ENCODE measurements at places on chromosomes 11 and 22.
A peak's percentile ranks its signal among the peaks of the same experiment; 100 is the strongest.

DNA sequence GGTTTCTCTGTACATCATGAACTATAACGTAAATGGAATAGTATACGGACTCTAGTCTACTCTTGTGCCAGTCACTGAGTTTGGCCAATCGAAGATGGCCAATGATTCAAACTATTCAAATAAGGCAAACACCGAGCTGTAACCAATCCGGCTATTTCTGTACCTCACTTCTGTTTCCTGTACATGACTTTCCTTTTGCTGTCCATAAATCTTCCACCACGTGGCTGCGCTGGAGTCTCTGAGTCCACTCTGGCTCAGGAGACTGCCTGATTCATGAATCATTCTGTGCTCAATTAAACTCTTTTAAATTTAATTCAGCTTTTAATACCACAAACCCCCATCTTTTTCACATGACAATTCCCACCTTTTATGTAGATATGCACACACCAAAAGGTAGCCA is 1.5 kb upstream of the JAML start:
- DNase-seq = no peak

GRCh38 chr11:708511-708910 is 2.5 kb downstream of the EPS8L2 start:
- no peak for DNase-seq

- peak; percentile 60 for DNase-seq
Measured at GRCh38 chr11:114447892-114448291, 8.6 kb downstream of the REXO2 start.

DNA sequence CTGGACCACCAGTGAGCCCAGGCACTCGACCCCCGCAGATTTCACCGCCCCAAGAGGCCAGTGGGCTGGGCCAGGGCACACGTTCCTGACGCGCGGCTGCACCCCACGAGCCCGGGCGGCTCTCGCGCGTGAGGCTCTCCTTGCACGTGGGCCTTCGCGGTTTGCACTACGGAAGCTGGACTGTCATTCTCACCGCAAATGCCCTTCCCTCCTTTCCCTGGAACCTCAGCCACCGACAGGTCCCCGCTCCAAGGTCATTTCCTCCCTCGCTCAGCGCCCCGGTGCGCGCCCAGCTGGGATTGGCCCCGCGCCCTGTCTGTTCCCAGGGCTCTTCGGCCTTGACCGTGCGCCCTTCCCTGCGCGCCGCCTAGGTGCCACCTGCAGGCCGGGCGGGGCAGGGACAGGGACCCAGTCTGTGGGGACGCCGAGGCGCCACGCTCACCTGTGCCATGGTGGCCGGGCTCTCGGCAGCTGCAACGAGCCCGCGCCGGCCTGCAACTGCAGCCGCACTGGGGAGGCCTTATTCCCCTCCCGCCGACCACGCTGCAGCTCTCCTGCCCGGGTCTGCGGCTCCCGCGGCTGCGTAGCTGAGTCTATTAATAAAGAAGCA is 2.1 kb upstream of the CPT1A start:
- DNase-seq = no peak

DNA sequence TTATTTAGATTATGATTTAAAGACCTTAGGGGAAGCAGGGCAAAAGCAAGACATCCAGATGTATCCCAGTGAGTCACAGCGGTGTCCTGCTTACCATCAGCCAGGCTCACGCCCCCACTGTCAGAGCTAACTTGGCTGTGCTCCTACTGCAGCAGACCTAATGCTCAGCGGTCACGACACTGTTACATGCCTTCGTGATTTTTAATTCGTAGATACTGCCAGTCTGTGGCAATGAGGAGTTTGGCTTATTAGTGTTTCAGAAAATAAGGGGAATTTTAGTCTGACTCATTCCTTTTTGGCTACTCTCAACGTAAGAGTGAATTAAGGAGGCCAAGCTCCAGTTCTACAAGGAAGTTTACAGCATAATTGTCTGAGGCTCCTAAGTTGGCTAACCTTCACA is 22.7 kb downstream of the EFCAB6 start:
- DNase-seq = peak; percentile 44

DNA sequence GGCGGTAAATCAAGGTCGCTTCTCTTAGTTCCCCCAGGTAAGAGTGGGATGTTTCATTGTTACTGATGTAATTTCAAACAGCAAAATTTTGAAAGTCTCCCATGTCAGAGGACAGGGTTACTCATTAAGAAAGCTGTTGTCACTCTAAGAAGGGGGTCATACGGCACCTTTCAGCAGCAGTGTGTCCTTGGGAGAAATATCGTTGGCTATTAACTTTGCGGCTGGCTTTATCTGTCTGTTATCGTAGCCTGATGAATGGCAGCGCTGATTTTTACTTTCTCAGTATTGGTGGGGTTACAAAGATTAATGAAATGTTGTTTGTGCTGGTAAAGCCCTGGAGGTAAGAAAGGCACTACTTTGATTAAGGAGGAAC is 27.5 kb upstream of the FBXO3 start:
- DNase-seq = no peak

- DNase-seq = peak; percentile 85
Measured at GRCh38 chr22:26711205-26711963, 54.0 kb downstream of the MIAT start.

DNA sequence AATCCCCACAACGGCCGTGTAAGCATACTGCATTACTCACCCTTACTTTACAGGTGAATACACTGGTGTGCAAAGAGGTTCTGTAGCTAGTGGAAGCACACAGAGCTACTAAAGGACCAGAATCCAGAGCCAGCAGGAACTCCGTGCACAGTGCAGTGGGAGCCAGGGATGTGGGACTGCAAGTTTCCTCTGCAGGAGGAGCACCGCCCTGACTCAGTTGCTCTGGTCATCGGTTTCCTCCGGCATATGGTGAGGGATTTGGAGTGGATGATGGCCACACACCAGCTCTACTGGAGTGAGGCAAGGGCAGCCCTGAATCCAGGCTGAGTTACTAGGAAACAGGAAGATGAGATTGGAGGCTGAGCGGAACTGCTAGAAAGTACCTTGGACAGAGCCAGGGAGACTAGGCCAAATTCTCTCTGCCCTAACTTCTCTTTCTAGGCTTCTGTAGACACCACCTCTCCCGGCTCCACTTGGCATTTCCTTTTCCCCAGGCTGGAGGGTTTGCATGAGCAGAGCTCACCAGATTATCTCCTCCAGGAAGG is 18.2 kb upstream of the C22orf42 start:
- DNase-seq = peak; percentile 1

- no peak for DNase-seq
Measured at GRCh38 chr11:31957674-31958073, 133.2 kb upstream of the RCN1 start.

DNA sequence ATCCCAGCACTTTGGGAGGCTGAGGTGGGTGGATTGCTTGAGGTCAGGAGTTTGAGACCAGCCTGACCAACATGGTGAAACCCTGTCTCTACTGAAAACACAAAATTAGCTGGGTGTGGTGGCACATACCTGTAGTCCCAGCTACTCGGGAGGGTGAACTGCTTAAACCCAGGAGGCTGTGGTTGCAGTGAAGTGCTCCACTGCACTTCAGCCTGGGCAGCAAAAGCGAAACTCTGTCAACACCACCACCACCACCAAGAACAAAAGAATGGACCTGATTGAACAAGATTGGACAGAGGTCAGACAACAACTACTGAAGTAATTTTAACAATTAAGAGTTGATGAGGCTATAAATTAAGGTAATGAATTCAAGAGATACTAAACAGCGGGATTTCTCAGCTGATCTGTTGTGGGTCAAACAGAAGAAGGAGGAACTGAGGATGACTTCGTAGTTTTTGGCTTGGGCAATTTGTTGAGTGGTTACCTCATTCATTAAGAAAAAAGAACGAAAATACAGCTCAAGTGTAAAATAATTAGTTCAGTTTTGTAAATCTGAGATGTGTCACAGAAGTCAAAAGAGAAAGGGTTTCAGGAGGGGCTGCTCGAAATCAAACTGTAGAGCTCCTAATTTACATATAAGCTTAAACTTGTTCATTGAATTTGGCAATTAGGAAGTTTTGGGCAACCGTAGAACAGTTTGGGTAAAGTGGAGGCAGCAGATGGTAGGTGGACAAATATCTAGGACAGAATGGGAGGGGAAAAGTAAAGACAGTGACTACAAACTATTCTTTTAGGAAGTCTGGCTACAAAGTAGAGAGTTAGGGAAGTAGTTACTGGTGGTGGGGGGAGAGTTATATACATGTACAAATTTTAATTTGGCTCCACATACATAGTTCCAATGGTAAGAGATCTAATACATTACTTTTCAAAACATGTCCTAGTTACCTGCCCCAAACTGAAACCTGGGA is 4.5 kb downstream of the IL18 start:
- no peak for DNase-seq

GRCh38 chr11:112966561-112966960 is 5.3 kb downstream of the NCAM1 start:
- no peak for DNase-seq

- DNase-seq = no peak
Measured at GRCh38 chr11:120633616-120634393, 122.3 kb downstream of the GRIK4 start.

DNA sequence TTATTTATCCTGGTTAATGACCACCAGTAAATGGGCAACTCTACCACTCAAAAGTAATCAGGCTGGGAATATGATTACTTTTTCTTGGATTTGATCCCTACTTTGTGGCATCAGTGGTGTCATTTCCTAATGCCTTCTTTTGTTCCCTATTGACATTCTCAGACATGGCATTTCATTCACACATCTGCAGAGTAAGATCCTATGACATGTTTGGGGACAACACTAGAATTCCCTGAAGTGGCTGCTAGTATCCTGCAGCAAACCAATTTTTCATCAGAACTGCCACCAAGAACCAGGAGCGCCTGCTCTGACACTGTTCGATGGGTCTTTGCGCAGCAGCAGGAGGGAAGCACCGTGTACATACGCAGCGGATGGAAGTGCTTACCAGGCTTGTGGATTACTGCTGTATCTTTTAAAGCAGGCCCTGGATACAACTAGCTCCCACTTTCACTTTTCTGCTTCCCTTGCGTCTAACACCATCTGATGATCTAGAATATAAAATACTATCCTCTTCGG is 97.7 kb downstream of the LARGE2 start:
- DNase-seq = no peak

DNA sequence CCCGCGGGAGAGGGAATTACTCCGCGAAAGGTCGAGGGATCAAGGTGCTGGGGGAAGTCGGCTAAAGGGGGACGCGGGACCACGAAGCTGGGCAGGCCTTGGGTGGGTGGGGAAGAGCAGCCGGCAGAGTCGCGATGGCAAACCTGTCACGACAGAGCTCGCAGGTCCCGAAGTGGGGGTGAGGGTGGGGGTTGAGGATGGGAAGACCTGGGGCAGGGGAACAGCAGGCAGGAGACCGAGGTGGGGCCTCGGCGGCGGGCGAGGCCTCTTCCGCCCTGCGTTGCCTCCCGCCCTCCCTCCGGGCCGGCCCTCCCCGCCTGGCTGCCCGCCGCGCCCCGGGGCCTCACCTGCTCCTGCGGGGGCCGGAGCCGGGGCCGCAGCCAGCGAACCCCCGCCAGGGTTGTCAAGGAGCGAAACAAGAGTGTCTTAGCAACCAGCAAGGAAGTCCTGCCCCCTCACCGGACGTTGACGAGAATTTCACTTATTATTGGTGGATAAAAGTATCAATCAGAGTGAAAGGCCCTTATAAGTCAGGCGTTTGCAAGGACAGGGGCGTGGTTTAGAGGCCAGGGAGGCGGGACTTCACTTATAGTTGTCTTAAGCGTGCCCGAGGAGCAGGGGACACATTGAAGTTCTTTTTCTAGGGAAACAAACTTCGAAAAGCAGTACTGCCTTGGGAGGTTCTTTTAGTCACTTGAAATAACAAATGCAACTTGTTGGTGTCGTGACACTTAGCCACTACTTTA is at the start of gene DNAL4:
Gene DNAL4 (minus strand): TSS at position 423 of the 746 bp plus-strand sequence. CDS start 11,412 bp downstream, outside the sequence.
- peak; percentile 99 for DNase-seq

DNA sequence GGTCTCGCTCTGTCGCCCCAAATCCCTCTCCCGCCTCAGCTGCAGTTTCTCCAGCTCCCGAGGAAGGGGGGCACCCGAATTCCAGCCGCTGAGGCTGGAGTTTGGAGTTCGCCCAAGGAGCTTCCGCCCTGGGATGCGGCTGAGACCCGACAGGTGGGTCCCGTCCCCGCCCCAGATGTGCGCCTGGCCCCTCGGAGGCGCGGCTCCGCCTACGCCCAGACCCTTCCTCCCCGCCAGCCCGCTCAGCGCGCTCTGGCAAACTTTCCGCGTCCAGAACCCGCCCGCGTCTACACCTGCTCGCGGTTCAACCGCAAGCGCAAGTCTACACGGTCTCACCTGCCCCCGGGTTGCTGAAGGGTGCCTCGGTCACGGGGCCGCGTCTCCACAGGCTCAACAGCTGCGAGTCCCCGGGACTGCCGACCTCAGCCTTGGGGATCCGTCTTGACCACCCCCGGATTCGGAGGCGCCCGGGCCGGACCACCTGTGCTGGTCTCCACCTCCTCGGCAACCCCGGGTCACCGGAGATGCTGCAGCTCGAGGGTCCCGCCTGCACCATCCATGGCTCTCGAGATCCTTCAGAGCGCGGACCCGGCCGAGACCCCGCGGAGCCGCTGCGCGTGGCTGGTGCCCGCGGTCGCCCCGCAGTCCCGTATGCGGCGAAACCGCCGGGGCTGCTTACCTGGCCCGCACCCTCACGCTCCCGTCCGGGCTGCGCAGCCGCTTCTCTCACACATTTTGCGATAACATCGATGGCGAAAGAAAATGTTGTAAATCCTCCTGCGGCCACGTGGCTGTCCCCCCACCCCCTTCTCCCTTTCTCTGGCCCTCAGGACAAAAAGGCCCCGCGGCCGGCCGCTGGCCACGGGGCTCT is 63.6 kb downstream of the NFAM1 start:
- DNase-seq = no peak

GRCh38 chr11:110951037-110951949 is 239.1 kb upstream of the ARHGAP20 start:
- DNase-seq = peak; percentile 53

- no peak for DNase-seq
Measured at GRCh38 chr11:15901054-15901453, 455.3 kb downstream of the SOX6 start.

DNA sequence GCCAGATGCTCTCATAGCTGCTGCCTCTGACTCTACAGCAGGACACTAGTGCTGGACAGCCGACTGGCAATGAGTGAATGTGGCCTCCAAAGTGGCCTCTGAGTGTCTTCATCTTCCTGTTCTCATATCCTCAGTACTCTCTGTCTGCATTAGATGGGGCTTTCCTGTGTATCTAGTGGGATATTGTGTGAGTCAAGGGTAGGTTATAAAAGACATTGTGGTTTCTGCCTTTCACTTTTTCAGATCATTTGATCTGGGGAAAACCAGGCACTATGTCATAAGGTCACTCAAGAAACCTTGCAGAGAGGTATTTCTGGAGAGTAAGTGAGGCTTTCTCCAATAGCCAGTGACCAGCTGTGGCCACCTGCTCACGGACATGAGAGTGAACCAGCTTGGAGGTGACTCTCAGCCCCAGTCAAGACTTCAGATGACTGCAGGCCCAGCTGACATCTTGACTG is 333.6 kb upstream of the NCAM1 start:
- no peak for DNase-seq

Measured in choroid plexus epithelial cell (primary cell).